CD4-positive, alpha-beta T cell treated with Interleukin-4 for 4 hours (primary cell): ENCODE measurements at places on chromosomes 2 and 18.

DNA sequence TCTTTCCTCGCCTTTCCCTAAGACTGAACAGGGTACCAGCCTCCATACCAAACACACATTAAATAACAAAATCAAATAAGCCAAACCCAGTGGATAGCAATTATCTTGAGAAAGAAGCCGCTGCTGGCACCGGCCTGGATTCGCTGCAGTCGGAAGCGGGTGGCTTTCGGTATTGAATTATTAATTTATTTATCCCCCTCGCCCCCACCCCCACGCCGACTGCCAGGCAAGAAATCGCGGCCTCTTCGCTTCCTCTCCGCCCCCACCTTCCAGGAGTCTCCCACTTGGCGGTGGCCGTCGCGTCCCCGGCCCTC is 370 bp upstream of the ZNF804A start:
- no peak for DNase-seq

DNA sequence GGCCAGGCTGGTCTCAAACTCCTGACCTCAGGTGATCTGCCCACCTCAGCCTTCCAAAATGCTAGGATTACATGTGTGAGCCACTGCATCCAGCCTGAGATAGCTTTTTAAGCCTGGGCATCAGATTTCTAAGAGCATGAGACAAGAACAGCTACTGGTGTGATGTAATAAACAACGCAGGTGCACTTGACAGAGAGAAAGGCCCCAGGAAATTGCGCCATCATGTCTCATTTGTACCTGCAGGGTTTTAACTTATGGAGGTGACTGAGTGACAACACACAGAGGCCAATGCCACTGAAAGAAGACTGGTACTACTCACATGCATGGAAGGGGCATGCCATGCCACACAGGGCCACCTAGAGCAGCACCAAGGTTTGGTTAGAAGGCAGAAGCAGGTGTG is 209.4 kb downstream of the SP3 start:
- no peak for DNase-seq

DNA sequence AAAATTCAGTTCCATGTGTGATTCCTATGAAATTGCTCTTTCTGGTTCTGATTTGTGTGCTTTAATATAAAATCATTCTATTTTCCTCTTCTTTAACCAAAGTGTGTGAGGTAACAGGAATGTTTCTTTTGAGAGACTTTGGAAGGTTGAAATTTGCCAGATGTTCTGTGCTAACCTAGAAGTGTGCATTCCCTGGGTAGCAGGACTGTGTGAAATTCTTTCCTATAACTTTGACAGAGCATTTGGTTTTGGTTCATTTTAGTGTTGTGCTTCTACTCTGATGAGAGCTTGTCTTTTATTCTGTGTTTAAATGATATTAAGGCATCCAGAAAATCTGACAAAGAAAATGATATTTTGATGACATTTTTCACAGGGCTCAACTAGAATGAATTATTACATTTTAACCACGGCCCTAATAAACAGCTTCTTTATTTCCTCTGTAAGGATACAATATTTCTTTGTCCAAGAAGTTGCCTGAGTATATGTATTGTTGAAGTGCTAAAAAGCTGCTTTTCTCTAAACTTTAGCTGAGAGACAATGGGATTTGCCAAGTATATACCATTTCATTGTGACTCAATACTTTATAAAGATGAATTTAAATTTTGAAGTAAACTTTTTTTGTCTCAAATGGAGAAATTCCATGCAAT is 34.7 kb upstream of the DLX1 start:
- no peak for DNase-seq

DNA sequence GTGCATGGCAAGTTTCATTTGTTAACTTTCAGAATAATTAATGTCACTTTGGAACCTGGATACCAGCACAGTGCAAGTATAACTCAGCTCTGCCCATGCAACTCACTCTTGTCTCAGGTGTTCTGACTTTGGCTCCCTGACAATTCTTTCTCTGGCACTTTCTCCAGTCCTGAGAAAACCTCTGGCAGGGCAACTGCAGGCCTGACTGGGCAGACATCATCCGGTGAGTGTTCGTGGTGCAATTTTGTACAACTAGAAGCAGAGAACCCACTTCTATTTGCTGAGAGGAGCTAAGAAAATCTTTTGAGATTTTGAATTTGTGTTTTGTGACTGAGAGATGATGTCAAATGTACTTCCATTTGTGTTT is 143.0 kb downstream of the AQP4 start:
- no peak for DNase-seq

DNA sequence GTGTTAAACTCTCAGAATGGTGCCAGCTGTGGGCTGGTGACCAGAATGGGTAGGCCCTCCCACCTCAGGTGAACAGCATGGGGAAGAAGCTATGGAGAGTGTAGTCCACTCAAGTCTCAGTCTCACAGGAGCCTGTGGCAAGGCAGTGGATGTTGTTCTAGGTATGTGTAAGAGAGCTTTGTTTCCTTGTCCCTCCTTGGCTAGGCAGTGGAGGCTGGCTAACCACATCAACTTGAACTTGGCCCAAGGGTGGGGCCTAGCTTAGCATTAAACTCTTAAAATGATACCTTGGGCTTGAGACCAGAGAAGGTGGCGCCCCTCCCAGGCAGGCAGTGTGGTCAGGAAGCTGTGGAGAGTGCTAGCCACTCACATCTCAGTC is 53.2 kb upstream of the SLC4A10 start:
- DNase-seq, result no peak

- DNase-seq, result no peak
Observed at GRCh38 chr18:45423659-45424058, 191.6 kb upstream of the SLC14A2 start.

GRCh38 chr2:208708486-208708885 is 301.9 kb downstream of the PTH2R start:
- no peak for DNase-seq

- DNase-seq, result no peak
Observed at GRCh38 chr2:34724107-34724506, 1125.0 kb upstream of the FAM98A start.

- no peak for DNase-seq
Observed at GRCh38 chr18:63879709-63880108, 7.8 kb upstream of the SERPINB2 start.

DNA sequence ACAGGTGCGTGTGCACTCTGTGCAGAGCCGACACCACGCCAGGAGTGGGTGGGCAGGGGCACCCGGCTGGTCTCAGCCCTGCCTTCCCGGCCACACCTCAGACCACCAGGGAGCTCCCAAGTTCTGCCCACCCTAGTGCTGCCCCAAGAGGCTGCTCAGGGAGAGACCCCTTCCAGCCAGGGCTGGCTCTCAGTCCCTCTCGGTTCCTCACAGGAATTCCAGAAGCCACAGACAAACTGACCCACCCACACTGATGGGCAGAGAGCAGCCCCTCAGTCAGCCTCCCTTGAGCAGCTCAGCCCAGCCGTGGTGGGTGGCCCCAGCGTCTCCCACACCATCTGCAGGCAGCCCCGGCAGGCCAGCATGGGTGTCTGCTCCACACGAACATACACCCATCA is 33.8 kb downstream of the GPC1 start:
- no peak for DNase-seq

DNA sequence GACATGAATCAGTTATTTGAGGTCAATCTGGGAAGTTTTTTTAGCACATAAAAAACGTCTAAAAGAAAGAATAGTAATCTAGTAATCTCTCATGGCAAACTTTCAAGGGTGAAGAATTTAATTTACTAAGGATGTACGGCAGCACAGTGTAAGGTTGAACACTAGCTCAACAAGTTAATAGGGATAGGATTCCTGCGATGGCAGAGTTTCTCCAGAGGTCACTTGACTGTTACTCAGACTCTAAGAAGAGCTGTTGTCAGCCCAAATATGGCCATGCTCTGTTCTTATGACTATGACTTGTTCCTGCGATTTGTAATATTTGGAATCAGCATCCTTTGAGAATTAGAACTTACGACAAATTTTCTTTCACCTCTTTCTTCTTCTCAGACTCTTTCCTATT is 553.3 kb upstream of the TNP1 start:
- no peak for DNase-seq

- no peak for DNase-seq
Observed at GRCh38 chr2:172912266-172912665, 163.4 kb upstream of the MAP3K20 start.
